Activated naive CD4-positive, alpha-beta T cell (primary cell): ENCODE measurements at places on chromosomes 6 and 20.

DNA sequence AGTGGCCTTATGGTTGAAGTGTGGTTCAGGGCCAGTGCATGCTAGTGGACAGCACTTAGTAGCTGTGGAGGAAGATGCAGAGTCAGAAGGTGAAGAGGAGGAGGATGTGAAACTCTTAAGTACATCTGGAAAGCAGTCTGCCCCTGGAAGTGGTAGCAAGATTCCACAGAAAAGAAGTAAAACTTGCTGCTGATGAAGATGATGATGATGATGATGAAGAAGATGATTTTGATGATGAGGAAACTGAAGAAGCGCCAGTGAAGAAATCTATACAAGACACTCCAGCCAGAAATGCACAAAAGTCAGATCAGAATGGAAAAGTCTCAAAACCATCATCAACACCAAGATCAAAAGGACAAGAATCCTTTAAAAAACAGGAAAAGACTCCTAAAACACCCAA, 28.9 kb downstream of the MDFI start:
- no peak for DNase-seq

DNA sequence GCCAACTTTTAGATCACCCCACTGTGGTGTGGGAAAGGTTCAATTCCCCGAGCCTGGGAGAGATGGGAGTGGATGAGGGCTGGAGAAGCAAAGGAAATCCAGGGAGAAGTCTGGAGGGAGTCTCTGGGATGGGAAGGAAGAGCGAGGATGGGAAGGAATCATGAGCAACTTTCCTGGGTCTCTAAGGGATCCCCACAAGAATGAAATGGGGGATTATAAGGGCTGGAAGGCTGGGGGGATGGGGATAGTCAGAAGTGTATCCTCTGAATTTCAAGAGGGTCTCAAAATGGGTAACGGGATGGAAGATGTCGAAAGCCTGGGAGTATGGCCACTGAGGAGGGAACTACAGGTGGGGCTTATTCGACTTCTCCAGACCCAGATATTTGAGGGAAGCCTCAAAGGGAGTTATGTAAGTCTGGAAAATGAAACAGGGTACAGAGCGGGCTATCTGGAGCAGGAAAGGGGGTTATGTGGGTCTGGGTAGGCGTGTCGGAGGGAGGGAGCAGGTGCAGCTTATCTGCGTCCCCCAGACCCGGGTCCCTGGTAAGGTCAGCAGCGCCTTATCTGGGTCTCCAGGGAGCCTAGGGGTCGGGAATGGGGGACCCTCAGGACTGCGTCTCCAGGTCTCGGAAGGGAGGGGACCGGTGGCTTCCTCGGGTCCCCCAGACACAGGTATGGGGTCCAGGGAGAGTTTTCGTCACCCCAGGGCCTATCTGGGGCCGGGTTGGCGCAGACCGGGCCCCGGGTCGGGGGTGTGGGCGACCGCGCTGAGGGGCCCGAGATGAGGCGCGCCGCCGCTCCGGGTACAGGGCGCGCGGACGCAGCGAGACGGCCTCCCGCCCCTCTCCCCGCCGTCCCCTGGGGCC, 550 bp downstream of the PLAGL2 start:
- no peak for DNase-seq

GRCh38 chr6:13272131-13273046, 55.9 kb downstream of the TBC1D7 start:
- DNase-seq: no peak

GRCh38 chr6:161033667-161034066, 42.1 kb downstream of the MAP3K4 start:
- DNase-seq: no peak
